ENCODE measurements at places on chromosomes 7 and 10. TPM values are rescaled to one million over a fixed set of nuclear protein-coding genes. Genes with fewer than 3 reads are reported as not detected.

NPTX2 gene
- 2.1 TPM for total RNA-seq

DNA sequence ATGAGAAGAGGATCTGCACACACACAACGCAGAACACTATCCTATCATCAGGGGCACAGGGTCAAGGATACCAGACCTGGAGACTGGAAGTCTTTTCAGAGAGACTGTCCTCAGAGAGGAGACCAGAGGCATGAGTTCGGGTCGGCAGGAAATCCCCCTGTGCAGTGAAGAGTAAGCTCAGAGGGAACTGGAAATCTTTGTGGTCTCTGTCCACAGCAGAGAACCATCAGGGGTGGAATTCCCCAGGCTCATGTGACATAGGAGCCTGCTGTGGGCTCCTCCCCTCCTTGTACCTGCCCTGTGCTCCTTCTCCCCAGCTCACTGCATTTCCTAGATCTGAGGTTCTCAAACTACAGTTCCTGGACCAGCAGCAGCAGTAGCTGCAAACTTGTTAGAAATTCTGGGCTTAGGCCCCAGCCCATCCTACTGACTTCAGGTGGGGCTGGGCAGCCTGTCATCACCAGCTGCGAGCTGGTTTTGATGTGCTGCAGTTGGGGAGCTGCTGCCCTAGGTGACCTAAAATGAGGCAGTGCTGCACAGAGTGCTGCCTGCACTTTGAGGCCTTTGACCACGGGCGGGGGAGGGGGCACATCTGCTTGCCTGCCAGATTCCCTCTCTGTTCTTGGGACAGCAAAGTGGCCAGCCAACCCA is 2.4 kb downstream of the ZMIZ2 start:
- no peaks in the 10 kb centered on the region for H3K36me3 ChIP-seq
- H3K27ac ChIP-seq, result peak overlapping the region; percentile 30
- peak; percentile 67 for DNase-seq
- H3K4me3 ChIP-seq, result no peak overlapping the region

- no peaks in the 10 kb centered on the region for H3K4me1 ChIP-seq
- H3K27me3 ChIP-seq, result no peaks in the 10 kb centered on the region
- no peak overlapping the region for H3K4me3 ChIP-seq
- no peak overlapping the region for H3K27ac ChIP-seq
- H3K36me3 ChIP-seq, result no peaks in the 10 kb centered on the region
Measured at GRCh38 chr7:125278318-125278717, 348.7 kb upstream of the POT1 start.

DNA sequence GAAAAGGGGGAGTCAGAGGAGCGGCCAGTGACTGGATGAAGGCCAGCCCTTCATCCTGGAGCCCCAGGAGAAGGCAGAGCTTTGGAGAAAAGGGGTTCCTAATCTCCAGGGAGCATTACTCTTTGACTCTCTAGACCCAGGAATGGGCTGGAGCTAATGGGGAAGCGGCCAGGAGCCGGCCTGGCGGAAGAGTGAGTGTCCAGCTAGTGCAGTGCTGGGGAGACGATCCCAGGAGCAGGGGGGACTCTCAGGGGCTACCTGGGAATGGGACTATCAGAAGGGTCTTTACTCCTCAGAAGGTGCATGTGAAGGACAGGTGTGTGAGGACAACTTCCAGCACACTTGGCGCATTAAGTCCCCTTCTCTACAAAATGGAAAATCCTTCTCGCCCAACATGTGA is 2.4 kb upstream of the PAX2 start:
- H3K27ac ChIP-seq, result no peak overlapping the region
- peaks cover 98% of the 10 kb centered on the region for H3K27me3 ChIP-seq
- H3K4me1 ChIP-seq, result peaks cover 28% of the 10 kb centered on the region
- no peaks in the 10 kb centered on the region for H3K36me3 ChIP-seq
- no peak overlapping the region for H3K4me3 ChIP-seq
- DNase-seq, result no peak

DNA sequence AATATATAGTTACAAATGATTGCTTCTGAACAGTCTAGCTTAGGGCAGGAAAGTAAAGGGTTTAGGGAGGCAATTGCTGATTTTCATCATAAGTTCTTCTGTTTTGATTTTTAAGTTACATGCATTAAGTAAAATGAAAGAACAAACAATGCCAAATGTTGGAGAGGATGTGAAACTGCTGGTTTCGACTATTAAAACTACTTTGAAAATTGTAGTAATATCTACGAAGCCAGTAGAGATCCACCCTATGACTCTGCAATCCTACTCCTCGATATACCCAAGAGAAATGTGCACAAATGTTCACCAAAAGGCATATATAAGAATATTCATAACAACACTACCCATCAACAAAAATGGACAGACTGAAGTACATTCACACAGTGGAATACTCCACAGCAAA is 24.3 kb downstream of the PDZD8 start:
- H3K27me3 ChIP-seq, result no peaks in the 10 kb centered on the region
- H3K4me3 ChIP-seq, result no peak overlapping the region
- no peak overlapping the region for H3K27ac ChIP-seq
- H3K36me3 ChIP-seq, result no peaks in the 10 kb centered on the region
- peaks cover 8% of the 10 kb centered on the region for H3K4me1 ChIP-seq
- DNase-seq, result no peak

- H3K27me3 ChIP-seq, result no peaks in the 10 kb centered on the region
- no peaks in the 10 kb centered on the region for H3K36me3 ChIP-seq
- H3K4me3 ChIP-seq, result no peak overlapping the region
- H3K4me1 ChIP-seq, result peaks cover 56% of the 10 kb centered on the region
- DNase-seq, result no peak
Measured at GRCh38 chr10:110074758-110075671, 67.2 kb downstream of the ADD3 start.

- H3K27me3 ChIP-seq, result no peaks in the 10 kb centered on the region
- H3K4me1 ChIP-seq, result peaks cover 3% of the 10 kb centered on the region
- no peak overlapping the region for H3K4me3 ChIP-seq
- H3K27ac ChIP-seq, result no peak overlapping the region
Measured at GRCh38 chr10:48454302-48455054, 148.0 kb downstream of the MAPK8 start.

DNA sequence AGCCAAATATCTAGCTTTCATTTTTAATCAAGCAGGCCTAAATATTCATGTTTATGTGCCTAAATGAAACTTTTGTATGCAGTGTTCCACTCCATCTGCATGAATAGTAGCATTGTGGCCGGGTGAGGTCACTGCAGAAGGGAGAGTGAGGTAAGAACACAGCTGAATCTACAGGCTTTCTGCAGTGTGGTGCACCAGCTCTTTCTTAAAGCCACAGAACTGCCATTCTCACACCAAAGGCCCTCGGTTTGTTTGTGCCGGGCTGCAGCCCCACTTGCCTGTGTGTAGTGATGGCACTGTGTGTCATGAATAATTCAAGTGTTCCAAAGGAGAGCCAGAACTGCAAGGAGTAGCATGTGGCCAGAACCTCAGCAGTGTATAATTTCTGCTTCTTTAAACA is 204.1 kb downstream of the TRIL start:
- H3K36me3 ChIP-seq, result no peaks in the 10 kb centered on the region
- H3K27ac ChIP-seq, result no peak overlapping the region
- no peak overlapping the region for H3K4me3 ChIP-seq
- no peaks in the 10 kb centered on the region for H3K4me1 ChIP-seq
- DNase-seq, result no peak
- H3K27me3 ChIP-seq, result no peaks in the 10 kb centered on the region

DNA sequence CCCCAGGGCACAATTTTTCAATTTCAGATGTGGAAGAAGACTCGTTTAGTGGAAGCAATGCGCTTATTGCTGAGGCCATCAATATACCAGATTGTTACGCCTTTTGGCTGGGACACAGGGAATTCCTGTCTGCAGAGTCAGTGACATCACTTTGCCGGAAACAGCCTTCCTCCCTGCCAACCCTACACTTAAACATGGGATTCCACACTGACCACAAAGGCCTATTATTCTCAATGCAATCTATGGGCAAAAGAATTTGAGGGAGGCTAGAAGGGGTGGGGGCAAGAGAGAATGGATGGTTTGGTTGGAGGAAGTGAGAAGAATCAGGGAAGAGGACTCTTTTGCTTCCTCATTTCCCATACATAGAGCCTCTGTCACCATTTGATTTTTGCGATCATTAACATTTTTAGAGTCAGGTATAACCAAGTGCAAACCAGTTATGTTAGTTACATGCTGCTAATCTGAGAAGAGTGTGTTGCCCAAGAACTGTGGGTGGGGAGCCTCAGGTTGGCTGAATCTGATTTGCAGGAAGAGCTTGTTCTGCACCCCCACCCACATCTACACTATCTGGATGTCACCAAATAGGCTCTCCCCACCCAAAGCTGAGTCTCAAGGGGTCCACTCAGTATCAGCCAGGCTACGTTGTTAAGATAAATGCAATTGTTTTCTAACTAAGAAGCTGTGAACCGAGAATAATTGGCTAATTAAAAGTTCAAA is 58.2 kb downstream of the ENTPD1 start:
- no peak for DNase-seq
- H3K27ac ChIP-seq, result peak overlapping the region; percentile 1
- no peak overlapping the region for H3K4me3 ChIP-seq
- no peaks in the 10 kb centered on the region for H3K36me3 ChIP-seq
- no peaks in the 10 kb centered on the region for H3K27me3 ChIP-seq

GRCh38 chr7:2112261-2113198 is 120.2 kb downstream of the MAD1L1 start:
- peaks cover 22% of the 10 kb centered on the region for H3K4me1 ChIP-seq
- no peaks in the 10 kb centered on the region for H3K27me3 ChIP-seq
- no peak overlapping the region for H3K4me3 ChIP-seq
- H3K27ac ChIP-seq, result peak overlapping the region; percentile 36
- DNase-seq, result no peak

DNA sequence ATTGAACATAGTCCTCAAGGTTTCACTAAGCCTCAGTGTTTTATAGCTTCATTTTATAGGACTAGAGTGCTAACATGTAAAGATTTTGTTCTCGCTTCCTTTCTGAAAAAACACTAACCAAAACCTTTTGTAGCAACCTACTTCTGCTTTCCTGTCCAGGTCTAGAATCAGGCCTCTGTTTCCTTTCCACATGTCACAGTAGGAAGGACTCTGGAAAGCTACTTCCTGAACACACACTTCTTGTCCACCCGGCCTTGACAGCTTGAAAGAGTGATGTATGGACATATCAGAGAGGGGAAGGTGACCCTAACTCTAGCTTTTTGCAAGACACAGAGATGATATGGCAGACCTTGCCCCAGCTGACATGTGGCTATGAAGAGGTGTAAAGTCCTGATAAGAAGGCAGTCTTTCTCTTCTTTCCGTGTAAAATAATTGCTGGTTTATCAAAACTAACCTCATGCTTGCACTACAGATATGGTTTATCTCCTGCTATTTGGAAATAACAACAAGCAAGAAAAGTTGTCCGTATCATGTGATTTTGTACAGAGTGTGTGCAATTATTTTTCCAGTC is 175.4 kb downstream of the SKAP2 start:
- H3K36me3 ChIP-seq, result no peaks in the 10 kb centered on the region
- peaks cover 51% of the 10 kb centered on the region for H3K4me1 ChIP-seq
- no peaks in the 10 kb centered on the region for H3K27me3 ChIP-seq
- no peak for DNase-seq
- no peak overlapping the region for H3K27ac ChIP-seq
- H3K4me3 ChIP-seq, result no peak overlapping the region

DNA sequence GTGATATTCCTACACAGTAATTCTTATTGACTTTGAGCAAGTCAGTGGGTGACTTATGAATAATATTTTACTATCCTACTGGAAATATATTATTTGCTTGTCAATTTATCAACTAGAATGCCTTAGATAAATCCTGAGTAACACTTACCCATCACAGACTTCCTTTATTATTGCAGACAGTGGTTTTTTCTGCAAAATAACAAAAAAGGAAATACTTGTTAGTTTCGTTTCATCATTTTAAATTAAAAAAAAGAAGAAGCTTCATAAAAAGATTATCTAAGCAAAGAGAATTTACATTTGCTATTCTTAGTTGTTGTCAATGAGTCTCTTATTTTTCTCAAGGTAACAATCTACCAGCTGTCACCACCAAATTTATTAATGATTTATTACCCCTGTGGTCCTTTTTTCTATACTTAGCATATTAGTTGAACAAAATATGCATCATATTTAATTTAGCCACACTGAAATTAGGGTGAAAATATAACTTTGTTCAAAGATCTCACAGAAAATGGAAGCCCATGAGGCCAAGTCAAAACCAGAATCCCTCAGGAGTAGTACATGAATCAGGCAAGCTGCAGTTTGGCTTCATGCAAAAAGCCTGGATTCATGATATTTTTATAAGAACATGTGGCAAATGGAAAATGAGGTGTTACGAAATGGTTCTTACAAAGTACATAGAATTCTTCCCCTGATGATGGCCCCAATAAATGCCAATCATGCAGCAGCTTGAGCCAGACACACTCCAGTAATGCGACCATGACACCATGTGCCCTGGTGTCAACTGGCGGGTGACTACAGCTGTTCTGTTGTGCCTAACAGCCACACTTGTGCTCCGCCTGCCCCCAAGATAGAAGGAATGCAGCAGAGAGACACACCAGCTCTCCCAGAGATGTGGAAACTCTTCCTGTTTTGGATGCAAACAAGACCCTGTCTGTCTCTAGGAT is 132.6 kb downstream of the ELMO1 start:
- no peaks in the 10 kb centered on the region for H3K27me3 ChIP-seq
- H3K4me3 ChIP-seq, result no peak overlapping the region
- H3K36me3 ChIP-seq, result no peaks in the 10 kb centered on the region
- peaks cover 33% of the 10 kb centered on the region for H3K4me1 ChIP-seq

Data from upper lobe of right lung (tissue), 1 donor.